ENCODE measurements at places on chromosomes 3 and 15.

DNA sequence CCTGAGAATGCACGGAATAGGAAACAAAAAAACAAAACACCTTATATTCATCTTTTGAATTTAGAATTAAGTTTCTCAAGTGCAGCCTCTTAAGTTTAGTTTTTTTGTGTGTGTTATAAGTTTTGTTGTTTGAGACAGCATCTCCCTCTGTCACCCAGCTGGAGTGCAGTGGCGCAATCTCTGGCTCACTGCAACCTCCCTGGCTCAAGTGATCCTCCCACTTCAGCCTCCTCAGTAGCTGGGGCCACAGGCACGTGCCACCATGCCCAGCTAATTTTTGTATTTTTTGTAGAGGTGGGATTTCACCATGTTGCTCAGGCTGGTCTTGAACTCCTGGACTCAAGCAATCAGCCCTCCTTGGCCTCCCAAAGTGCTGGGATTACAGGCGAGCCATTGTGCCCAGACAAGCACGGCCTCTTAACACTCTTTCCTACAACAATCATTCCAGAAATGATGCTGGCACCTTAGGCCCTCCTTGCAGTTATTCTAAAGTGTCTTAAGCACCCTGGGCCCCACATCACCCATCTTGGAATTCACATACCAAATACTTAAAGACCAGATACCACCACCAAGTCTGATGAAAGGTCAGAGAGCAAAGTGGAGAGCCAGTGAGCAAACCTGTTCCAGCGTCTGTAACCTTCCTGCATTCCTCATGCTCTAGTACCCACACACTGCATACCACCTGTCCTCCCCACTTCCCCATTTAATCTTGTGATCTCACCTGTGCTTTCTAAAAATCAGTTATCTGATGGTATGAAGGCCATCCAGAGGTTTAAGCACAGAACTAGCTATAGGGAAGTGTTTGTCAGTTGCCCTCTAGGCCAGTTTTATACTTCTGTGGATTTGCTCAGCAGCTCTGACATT is 6.9 kb upstream of the SPG11 start:
- DNase-seq: no peak

- no peak for DNase-seq
These were observed 145.2 kb downstream of the SSR3 start for GRCh38 chr3:156409694-156410093.

- DNase-seq: no peak
These were observed 562.3 kb downstream of the PDCD6IP start for GRCh38 chr3:34360713-34361112.

GRCh38 chr3:3629911-3630310 is 169.3 kb upstream of the LRRN1 start:
- DNase-seq: no peak

GRCh38 chr3:182802413-182803390 is 9.4 kb downstream of the ATP11B start:
- no peak for DNase-seq

GRCh38 chr3:105458518-105459215 is 92.0 kb downstream of the ALCAM start:
- DNase-seq: no peak

GRCh38 chr15:25725758-25726157 is 137.4 kb downstream of the ATP10A start:
- no peak for DNase-seq

- DNase-seq: no peak
These were observed 124.4 kb downstream of the B3GALNT1 start for GRCh38 chr3:160980740-160981139.

- DNase-seq: no peak
These were observed 7.4 kb upstream of the RIOX2 start for GRCh38 chr3:97979610-97980009.

GRCh38 chr15:34773013-34773412 is 18.2 kb upstream of the GJD2 start:
- no peak for DNase-seq

- DNase-seq: no peak
These were observed 3.0 kb downstream of the TRAK1 start for GRCh38 chr3:42094128-42094527.

DNA sequence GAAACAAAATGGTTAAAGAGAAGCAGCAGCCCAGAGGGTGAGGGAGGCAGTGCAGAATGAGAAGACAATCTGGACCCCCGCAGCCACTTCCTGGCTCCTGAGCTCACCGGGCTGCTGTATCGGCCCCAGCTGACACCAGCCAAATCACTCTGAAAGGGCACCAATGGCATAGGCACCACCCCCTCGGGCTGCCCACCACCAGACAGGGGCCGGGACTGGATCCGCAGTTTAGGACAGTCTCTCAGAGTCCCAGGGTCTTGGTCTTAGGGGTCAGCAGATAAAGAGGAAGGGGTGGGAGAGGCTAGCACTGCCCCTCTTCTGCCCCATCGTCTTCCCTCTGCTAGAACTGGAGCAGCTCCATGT is 17.9 kb upstream of the EHD4 start:
- DNase-seq: no peak

GRCh38 chr3:57952208-57952631 is 56.0 kb upstream of the FLNB start:
- no peak for DNase-seq

GRCh38 chr3:42175386-42176240 is 84.5 kb downstream of the TRAK1 start:
- DNase-seq: no peak

GRCh38 chr15:85763673-85764633 is 30.8 kb downstream of the KLHL25 start:
- DNase-seq: no peak

DNA sequence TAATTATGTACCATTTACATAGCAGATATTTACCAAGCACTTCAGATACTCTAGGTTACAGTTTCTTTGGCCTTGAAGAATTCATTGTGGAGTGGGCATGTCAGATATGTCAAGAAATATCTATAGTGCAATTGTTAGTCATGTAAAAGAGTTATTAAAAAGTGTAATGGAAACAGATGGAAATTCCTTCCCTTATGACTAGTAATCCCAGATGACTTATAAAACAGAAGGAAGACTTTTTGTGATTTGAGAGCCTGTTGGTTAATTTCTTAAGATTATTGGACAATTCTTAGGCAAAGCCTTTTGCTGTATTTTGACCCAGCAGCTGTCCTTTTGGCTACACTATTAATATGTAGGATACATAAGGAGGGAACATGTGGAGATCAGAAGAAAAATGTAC is 708.9 kb upstream of the NECTIN3 start:
- no peak for DNase-seq

GRCh38 chr3:176814285-176814684 is 383.0 kb downstream of the TBL1XR1 start:
- DNase-seq: no peak

DNA sequence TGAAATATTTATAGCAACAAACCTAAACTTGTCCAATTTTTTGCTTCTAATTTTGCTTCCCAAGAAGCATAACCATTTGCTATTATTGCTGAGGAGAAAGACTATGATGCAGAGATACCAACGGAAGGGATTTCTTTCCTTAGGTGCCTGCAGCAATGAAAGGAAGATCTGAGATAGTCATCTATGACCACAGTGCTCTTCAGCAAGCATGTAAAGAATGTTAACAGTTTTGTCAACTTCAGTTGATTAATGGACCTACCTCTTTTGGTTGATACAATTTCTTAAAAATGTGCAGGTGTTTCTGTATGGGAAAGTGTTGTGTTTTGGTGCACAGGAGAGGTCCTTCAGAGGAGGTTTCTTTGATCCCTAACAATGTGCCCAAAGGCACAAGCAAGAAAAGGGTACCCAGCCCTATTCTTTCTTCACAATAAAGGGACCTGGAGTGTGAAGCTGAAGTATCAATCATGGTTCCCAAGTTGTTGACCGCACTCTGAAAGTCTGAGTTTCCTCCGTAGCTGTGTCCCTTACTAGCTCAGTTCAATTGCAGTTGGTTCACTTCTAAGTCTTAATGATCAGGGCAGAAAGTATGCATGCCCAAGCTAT is 307.7 kb upstream of the KCNH8 start:
- no peak for DNase-seq

GRCh38 chr3:72482589-72483321 is 365.5 kb downstream of the SHQ1 start:
- DNase-seq: peak; percentile 62

DNA sequence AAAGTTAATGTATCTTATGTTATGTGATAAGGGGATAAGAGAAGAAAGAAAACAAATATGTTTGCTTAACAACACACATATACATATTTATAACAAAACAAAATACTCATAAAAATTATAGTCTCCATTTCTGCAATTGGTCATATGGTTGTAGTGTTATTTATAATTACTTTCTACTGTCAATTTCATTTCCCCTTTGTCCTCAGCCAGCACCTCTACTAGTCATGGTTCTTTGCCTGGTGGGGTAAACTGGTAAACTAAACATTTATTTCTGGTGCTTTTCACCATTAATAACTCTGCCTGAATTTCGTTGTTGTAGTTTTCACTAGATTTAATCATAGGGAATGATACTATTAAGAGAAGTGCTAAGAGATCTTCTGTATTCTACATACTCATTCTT is 88.0 kb upstream of the ALCAM start:
- DNase-seq: no peak

DNA sequence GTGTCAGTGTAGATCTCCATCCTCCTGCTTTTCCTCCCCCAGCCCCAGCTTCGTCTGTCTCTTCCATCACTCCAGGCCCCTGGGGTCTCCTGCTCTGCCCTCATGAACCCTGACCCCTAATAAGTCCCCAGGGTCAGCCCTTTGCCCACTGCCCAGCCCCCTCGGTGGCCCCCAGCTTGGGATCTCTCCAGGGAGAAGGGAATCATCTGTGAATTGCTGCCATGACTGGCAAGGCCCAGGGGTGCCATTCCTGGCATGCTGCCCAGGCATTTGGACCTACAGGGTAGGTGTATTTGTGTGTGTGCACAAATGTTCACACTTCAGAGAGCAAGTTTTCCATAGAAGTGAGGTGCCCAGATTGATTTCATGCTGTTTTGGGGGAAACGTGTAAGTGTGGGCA is 5.9 kb upstream of the TBC1D21 start:
- no peak for DNase-seq

GRCh38 chr15:27576576-27576975 is 522.5 kb downstream of the OCA2 start:
- no peak for DNase-seq

DNA sequence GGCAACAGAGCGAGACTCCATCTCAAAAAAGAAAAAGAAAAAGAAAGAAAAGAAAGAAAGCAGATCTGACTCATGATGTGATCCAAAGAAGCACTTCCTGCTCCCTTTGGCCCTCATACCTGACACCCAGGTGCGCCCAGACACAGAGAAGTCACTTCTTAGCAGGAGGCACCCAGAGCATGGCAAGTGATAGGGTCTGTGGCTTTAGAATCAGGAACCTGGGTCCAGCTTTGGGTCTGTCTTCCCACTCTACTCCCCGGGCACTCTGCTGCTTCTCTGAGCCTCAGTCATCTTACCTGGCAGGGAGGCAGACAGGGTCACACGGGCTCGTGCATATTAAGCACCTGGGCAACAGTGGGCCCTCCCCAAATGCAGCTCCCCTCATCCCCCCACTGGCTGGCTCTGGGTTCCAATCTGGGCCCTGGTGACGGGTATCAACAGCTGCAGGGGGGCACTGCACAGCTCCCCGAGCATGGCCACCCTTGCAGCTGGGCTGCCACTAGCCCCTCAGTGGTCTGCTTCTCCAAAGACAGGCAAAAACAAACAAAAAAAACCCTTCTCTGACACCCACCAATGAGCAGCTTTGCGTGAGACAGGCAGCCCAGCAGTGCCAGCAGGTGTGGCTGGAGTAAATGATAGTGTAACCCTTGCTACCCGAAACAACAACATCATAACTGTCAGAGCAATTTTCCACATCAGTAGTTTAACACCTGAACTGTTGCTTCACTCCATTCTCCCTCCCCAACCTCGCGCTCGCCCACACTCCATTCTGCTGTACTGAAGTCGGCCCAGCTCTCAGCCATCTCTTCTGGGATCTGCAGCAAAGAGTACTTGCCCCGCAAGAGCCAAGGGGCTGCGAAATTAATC is 99.8 kb downstream of the MEGF11 start:
- no peak for DNase-seq

- DNase-seq: no peak
These were observed 633.6 kb downstream of the ZNF385D start for GRCh38 chr3:21117370-21117769.

DNA sequence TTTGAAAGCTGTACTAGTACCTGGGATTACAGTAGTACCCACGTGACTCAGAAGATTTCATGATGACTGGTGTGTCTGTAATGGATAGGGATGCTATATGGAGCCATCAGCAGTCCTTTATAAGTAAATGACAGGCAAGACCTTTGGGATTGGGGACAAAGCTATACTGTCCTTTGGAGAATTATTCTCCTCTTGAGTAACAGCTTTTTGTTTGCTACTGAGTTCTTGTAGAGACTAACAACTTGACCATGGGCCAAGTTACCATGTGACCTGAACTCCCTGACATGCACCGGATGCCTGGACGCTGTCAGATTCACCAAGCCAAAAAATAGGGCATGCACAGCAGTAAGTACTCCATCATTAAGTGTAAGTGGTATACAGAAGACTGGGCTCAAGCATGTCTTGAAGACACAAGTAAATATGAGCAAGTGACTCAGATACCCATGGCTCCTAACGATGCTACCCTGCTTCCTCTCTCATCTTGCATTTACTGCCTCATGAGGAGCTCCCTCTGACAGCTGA is 12.9 kb downstream of the SEC11A start:
- no peak for DNase-seq

DNA sequence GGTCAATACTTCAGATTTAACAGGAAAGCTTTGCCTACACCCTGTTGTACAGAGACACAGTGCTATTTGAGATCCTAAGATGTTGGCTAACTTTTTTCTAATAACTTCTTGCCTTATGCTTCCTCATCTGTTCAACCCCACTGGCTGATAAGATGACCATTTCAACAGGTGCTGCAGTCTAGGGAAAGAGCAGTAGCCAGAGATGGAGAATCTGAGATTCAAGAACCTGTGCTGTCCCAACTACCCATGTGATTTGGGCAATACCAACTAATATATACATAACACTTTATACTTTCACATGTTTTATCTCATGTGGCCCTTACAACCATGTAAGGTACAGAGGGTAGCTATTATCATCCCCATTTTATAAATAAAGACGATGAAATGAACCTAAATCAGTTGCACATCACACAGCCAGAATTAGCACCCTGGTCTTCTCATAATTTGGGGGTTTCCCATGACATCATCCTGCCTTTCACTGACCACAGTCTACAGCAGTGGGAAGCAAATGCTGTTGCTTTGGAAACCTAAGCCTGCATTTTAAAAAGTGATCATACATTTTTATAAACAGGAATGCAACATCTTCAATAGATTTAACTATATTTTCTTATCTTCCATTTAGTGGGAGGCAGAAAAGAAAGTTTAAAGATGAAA is 9.7 kb downstream of the TTC23 start:
- DNase-seq: peak; percentile 7

GRCh38 chr3:152915695-152916094 is 80.8 kb downstream of the P2RY1 start:
- no peak for DNase-seq

GRCh38 chr15:25810154-25810553 is 53.0 kb downstream of the ATP10A start:
- DNase-seq: no peak

- DNase-seq: peak; percentile 6
These were observed 543 bp downstream of the MEF2A start for GRCh38 chr15:99566157-99566897.

GRCh38 chr15:73869216-73869995 is 4.0 kb upstream of the TBC1D21 start:
- DNase-seq: no peak

All from CD4-positive, alpha-beta T cell treated with Interleukin-15 for 4 hours (primary cell).